ENCODE measurements at places on chromosomes 3 and 15. TPM values are rescaled to one million over a fixed set of nuclear protein-coding genes. Genes with fewer than 3 reads are reported as not detected.

Gene NUTM1
- total RNA-seq = not detected

Gene CCR3
- total RNA-seq = 0.66 TPM

Gene GOLGA6D
- total RNA-seq = not detected

Gene SMCO1
- total RNA-seq = not detected

Gene P2RY12
- not detected for total RNA-seq

Gene ST8SIA2
- 3.9 TPM for total RNA-seq

Gene TNIK
- 0.16 TPM for total RNA-seq
